Germinal center (tissue), 1 donor: ENCODE measurements at places on chromosomes 2 and 18.

DNA sequence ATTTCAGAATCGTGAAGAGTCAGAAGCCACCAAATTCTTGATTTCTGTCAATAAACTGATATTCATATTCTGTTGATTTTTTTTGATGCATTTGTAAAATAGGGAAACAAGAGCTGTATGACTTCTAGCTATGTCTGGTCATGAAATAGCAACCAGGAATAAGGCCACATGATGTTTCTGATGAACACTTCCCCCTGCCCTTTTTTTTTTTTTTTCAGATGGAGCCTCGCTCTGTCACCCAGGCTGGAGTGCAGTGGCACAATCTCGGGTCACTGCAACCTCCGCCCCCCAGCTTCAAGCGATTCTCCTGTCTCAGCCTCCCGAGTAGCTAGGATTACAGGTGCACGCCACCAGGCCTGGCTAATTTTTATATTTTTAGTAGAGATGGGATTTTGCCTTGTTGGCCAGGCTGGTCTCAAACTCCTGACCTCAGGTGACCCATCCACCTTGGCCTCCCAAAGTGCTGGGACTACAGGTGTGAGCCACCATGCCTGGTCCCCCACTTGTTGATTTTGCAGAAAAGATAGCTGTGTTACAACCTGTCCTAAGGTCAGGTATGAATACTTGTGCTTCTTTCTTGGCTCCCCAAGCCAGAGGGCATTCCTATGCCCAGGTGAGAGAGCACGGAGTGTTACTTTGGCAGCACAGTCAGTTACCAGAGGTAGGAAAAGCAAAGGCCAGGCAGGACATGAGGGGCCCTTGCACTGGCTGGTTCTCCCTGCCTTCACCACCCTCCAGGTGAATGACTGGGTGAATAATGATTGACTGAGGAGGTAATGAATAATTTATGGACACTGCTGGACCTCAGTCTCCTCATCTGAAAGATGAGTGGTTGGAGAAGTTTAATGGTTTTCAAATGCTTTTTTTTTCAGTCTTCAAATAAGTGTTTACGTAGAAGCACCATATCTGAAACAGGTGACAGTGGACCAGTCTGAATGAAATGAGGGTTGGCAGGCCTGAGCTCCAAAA is 39.6 kb downstream of the PAX8 start:
- DNase-seq = no peak

DNA sequence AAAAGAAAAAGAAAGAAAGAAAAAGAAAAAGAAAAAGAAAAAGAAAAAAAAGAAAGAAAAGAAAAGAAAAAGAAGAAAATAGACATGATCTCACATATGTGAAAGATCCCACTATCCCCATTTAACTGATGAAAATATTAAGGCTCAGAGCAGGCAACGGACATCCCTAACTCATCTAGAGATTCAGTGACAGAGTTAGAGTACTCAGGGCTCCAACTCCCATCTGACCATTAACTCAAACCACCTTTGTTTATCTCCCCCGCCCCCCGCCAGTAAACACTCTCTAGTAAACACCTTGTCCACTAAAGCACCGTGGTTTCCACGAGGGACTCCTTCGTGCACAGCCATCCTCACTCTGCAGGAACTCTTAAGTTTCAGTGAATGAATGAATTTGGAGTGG is 142.9 kb downstream of the TGIF1 start:
- DNase-seq = no peak

GRCh38 chr18:24126155-24126961 is 12.5 kb upstream of the CABYR start:
- no peak for DNase-seq

- no peak for DNase-seq
Measured at GRCh38 chr18:77116201-77117080, 16.1 kb downstream of the MBP start.

DNA sequence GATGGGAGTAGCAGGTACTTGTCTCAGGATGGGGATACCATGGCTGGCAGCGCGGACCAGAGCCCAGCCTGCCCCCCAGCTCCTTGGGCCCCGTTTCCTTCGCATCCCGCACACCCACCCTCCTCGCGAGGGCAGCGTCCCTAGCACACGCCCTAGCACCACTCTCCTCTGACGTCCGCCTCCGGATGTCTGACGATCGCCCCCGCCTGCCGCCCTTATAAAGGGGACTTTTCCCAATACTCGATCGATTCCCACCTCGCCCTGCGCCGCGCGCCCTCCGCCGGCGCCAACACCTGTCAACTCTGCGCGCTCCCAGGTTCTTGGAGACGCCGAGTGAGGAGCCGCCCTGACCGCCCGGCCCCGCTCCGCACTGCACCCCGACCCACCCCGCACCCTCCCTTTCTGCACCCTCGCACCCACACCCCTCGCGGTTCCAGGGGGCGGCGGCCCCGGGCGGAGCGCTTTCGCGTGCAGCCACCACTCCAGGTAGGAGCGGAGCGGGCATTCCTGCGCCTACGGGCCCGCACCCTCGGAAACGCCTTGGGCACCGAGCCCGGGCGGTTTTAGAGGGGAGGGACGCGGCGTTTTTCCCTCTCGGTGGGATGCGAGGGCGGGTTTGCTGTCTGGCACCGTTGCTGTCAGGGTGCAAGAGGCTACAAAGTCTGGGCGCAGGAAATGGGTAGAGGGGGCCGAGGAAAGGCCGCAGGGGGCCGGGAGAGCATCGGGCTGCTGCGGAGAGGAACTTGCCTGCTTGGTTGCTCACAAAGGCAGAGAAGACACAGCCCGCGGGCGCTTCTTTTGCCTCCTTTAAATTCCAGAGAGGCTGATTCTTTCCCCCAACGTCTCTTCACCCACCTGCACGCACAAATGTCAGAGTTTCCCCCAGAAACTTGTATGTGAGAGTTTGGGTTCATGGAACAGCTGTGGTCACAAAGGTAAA is at the start of gene SLC5A7:
TSS of gene SLC5A7 (plus strand) at position 247 of the 940 bp plus-strand sequence. CDS start 1,632 bp downstream, outside the sequence.
- DNase-seq = no peak

DNA sequence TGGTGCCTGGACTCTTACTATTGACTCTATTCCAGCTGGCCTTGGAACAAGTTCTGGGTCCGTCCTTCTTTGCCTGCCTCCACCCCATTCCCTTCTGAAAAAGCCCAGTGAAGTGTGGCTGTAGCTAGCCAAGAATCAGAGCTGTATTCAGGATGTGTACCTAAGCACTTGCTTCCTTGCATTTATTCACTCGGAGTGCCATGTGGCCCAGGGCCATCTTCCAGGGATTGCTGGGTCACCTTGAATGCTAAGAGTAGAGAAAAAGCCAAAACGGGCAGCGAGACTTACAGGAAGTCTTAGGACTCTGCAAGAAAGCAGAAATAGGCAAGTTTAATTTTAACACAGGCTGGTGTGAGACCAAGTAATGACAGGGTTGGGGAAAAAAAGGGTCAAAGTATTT is 4.1 kb downstream of the ITGA6 start:
- no peak for DNase-seq

- no peak for DNase-seq
Measured at GRCh38 chr2:86815611-86816010, 24.9 kb upstream of the CD8A start.

GRCh38 chr2:129864719-129865118 is 114.7 kb upstream of the RAB6C start:
- no peak for DNase-seq

DNA sequence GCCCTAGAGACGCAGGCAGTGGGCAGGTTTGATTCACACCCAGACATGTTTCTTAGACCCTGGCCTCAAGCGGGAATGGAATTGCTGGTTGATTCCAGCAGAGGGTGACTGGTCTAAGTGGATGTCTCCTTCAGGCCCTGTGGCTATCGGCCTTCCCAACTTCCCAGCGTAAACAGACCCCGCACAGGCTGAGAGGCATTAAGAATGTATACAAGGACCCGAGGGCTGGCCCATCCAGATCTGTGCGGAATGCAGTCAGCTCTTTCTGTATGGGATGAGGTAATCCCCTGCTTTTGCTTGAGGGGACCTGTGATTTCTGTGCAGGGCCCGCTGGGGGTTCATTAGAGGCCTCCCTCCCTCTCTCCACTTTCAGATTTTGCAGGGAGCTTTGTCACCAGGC is 6.5 kb downstream of the ACKR3 start:
- no peak for DNase-seq

GRCh38 chr2:52629531-52629930 is 1138.1 kb upstream of the CHAC2 start:
- DNase-seq = no peak

GRCh38 chr2:70916291-70916690 is 19.4 kb upstream of the ATP6V1B1 start:
- DNase-seq = no peak

- no peak for DNase-seq
Measured at GRCh38 chr2:172284209-172284608, 143.2 kb upstream of the ITGA6 start.

GRCh38 chr2:8153258-8153718 is 528.6 kb upstream of the ID2 start:
- DNase-seq = no peak
